ENCODE measurements at places on chromosomes 7 and 10.

DNA sequence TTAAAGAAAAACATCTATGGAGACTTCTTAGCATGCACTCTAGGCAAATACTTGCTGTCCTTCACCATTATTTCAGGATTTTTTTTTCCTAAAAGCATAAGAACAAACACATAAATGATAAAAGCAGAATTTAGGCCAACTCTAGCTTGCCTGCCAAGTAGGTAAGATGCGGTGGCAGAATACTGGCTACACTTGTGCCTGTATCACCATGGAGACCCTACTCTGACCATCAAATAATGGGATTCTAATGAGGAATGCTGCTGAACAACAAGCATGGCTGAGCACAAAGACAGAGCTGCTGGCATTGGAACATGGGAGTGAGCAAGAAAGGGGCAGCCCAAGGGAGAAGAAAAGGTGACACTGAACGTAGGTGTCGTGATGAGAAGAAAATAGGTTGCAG is 18.5 kb upstream of the TAS2R40 start:
- no peak for DNase-seq

DNA sequence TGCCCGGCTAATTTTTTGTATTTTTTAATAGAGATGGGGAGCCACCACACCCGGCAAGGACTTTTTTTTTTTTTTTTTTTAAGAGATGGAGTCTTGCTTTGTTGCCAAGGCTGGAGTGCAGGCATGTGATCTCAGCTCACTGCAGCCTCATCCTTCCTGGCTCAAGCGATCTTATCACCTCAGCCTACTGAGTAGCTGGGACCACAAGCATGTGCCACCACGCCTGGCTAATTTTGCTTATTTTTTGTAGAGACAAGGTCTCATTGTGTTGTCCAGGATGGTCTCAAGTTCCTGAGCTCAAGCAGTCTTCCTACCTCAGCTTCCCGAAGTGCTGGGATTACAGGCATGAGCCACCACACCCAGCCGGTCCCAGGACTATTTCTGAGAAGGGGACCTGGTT is 9.3 kb upstream of the MCU start:
- DNase-seq = no peak

DNA sequence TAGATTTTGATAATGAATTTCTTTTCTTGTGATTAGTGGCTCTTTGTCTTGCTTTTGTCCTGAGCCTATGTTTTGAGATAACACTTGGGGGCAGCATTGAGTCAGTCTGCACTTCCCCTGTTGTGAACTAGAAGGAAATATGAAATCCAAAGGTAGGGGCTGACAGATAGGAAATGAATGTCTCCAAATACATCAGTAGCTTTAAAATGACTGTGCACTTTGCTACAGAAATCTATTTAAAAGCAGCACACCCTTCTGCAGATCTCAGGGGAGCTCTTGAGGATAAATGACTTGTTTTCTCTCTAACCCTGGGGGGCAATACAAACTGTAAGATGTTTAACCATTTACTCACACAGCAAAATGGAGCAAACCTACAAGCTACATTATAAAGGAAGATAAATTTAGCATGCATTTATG is 176.0 kb upstream of the MYO3A start:
- DNase-seq = no peak

- no peak for DNase-seq
These were observed 31.9 kb upstream of the SGCE start for GRCh38 chr7:94687810-94688209.

GRCh38 chr7:116111475-116111874 is 80.9 kb upstream of the TFEC start:
- no peak for DNase-seq

DNA sequence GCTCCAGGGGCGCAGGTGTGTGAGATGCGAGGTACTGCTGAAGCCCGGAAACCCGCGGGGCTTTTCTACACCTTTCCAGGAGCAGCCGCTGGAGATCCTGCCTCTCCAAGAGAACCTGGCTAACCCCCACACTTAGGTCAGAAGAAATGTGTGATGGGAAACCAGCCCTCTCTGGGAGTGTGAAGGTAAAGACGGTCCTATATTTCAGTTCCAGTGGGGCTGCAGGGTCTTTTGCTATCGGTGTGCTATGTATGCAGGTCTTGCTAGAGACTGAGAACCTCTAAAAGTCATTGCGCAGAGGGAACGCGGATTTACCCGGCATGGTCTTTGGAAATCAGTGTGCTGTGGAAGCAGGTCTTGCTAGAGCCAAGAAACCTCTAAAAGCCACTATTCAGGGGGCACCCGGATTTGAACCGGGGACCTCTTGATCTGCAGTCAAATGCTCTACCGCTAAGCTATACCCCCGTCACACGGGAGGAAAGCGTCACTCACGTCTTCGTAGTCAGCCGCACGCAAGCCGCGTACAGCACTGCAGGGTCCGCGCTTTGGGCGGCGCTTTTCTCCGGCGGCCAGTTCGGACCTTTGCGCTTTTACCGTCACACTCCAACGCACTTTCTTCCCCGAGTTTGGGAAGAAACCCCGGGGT is 46.0 kb downstream of the ZNF777 start:
- peak; percentile 45 for DNase-seq
